Foreskin fibroblast (primary cell): ENCODE measurements at places on chromosomes 13 and 19.

- no peak for DNase-seq
Observed at GRCh38 chr19:19107654-19108053, 30.6 kb downstream of the TMEM161A start.

GRCh38 chr13:40333226-40333625 is 333.2 kb downstream of the FOXO1 start:
- DNase-seq: no peak

DNA sequence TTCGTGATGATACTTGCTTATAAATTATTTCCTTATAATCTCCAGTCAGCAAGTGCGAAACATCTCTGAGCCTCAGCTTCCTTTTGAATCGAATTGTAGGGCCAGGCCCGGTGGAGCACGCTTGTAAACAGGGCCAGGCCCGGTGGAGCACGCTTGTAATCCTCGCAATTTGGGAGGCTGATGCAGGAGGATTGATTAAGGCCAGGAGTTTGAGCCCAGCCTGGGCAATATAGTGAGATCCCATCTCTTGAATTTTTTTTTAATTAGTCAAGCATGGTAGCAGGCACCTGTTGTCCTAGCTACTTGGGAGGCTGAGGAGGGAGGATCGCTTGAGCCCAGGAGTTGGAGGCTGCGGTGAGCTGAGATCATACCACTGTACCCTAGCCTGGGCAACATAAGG is 116.2 kb upstream of the MCF2L start:
- DNase-seq: no peak

DNA sequence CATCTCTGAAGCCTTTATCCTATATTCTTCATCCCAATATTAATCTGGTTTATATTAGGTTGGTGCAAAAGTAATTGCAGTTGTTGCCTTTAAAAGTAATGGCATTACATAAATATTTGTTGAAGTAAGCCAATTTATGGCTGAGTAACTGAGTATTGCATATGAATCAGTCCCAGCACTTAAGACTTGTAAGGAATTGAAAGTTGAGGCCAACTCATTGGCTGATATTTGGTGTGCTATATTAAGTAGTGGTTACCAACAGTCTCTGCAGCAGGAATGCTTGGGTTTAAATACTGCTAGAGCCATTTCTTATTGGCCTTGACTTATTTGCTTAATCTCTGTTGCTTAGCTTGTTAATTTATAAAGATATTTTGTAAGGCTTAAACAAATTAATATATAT is 460.7 kb downstream of the GPC6 start:
- no peak for DNase-seq

DNA sequence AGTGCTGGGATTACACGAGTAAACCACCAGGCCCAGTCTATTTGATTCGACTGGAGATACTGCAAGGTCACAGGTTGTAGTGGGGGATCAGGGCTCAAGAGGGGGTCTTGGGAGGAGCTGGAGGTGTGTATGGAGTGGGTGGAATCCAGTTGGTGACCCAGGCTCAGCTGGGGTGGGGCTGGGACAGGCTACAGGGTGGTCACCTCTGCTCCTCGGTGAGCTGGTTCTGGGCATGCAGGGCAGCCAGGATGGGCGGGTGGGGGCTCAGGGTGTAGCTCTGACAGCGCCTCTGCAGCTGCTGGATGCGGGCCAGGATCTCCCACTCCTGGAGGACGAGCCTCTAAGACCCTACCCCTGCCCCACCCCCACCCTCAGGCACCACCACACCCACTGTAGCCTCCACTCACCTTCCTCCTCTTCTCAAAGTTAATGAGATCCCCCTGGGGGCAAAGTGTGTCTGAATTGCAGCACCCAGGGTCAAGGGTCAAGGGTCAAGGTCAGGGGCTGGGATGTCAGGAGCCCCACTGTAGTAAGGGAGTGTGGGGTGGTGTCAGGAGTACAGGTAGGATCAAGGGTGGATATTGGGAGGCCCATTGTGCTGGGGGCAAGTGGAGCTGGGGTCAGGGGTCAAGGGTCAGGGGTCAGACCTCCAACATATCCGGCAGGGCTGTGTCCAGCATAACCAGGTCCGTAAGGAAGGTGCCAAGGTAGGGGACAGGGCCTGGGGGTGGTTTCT is 17.1 kb downstream of the RGL3 start:
- no peak for DNase-seq

- DNase-seq: no peak
Observed at GRCh38 chr19:28563964-28564921, 648.7 kb downstream of the UQCRFS1 start.

GRCh38 chr19:36265064-36265463 is 50.2 kb downstream of the ZNF146 start:
- no peak for DNase-seq

GRCh38 chr13:65275838-65276630 is 1954.1 kb downstream of the PCDH9 start:
- no peak for DNase-seq

- no peak for DNase-seq
Observed at GRCh38 chr13:92354583-92354982, 872.0 kb upstream of the GPC6 start.

- DNase-seq: no peak
Observed at GRCh38 chr13:35839806-35840205, 291.4 kb downstream of the DCLK1 start.

DNA sequence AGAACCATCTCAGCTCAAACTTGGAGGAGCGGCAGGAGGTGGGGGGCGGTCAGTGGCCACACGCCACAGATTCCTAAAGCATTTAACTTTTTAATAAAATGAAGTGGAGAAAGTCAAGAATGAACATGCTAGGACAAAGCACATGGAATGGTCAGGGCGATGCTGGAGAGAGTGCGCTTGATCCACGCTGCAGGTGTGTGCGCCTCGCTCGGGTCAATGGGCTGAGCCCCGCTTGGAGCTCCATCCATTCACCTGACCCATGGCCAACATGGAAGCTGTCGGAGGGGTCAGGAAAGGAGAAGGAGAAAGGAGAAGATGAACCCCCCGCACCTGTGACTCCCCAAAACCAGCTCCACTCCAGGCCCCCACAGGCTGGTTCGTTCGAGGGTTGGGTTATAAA is 41.8 kb downstream of the SUGP2 start:
- no peak for DNase-seq

GRCh38 chr13:45415112-45415511 is 3.1 kb downstream of the SLC25A30 start:
- no peak for DNase-seq

GRCh38 chr19:14542711-14543328 is 13.4 kb downstream of the TECR start:
- no peak for DNase-seq

- no peak for DNase-seq
Observed at GRCh38 chr13:65830411-65831205, 1399.5 kb downstream of the PCDH9 start.

GRCh38 chr13:47896546-47896945 is 104.5 kb downstream of the SUCLA2 start:
- DNase-seq: no peak

DNA sequence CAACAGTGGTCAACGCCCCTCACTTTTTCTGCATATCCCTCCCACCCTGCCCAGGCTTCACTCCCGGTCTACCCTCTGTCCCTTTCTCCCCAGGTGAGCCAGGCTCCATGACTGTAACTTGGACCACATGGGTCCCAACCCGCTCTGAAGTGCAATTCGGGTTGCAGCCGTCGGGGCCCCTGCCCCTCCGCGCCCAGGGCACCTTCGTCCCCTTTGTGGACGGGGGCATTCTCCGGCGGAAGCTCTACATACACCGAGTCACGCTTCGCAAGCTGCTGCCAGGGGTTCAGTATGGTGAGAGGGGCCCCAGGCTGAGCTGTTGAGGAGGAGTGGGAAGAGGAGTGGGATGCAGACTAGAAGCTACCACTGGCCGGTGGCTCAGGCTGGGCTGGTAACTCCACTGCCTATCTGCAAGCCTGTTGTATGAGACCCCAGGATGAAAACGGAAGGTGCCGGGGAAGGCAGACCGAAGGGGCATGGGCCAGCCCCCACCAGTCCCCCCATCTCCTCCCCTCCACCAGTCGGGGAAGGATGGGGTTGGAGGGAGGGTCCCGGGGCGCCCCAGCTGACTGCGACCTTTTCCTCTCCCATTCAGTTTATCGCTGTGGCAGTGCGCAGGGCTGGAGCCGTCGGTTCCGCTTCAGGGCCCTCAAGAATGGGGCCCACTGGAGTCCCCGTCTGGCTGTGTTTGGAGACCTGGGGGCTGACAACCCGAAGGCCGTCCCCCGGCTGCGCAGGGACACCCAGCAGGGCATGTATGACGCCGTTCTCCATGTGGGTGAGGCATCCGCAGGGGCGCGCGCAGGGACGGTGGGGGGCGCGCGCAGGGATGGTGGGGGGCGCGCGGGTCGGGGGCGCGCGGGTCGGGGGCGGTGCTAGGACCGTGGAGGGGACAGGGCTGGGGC is 14.4 kb downstream of the ACP7 start:
- no peak for DNase-seq

GRCh38 chr13:43432958-43433357 is 353.8 kb downstream of the ENOX1 start:
- DNase-seq: peak; percentile 8

GRCh38 chr19:3580156-3580934 is 4.9 kb upstream of the GIPC3 start:
- peak; percentile 95 for DNase-seq

DNA sequence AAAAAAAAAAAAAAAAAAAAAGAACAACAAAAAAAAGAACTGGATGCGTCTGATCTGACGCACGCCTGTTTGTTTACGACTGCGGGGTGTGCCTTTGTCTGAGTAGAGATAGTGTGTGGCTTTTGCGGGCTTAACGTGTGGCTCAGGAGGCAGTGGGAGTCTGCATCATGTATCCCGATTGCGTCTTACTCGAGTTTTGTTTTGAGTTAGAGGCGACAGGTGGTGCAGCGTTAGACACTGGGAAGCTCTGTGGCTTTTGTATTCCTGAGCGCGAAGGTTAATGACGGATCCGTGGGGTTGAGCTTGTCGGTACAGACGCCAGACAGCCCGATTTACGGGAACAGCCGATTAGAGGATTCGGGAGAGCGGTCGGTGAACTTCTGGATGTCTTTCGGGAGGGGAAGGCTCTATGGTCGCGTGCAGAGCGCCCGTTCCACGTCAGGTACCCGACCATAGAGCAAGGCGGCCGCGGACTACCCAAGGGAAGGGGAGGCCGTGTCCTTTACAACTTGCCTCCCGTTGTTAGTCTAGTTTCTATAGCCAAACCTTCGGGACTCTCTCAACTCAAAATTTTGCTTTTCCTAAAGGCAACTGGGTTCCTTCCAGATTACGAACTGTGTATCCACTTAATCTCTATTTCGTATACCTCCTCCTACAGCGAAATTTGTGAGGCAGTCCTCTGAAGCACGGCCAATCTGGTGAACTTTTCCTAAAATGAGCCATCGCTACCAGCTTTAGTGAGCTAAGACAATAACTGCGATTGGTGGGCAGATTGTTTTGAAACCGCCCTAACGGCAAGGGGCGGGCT is 926 bp upstream of the HNRNPUL1 start:
- DNase-seq: peak; percentile 81

GRCh38 chr19:55443824-55444480 is 852 bp upstream of the SHISA7 start:
- no peak for DNase-seq

GRCh38 chr19:56106397-56106849 is 14.7 kb downstream of the ZNF787 start:
- DNase-seq: no peak

- DNase-seq: no peak
Observed at GRCh38 chr13:38577048-38577447, 109.8 kb upstream of the FREM2 start.

DNA sequence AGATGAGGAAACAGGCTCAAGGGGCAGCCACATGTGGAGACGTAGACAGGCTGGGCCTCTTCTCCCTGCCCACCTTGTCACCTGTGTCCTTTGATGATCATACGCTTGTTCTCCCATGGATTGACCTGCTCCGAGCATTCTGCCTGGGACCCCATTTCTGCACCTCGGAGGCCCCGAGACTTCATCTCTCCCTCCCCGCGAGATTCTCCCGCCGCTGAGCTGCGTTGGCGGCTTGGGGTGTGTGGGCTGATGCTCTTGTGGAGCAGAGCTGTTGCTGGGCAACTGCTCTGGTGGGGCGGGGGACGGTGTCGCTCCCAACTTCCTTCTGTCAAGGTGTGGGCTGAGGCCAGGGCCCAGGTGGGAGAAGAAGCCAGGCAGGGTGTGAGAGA is 22.1 kb downstream of the MAST3 start:
- DNase-seq: no peak

GRCh38 chr13:21328836-21329477 is 130.1 kb downstream of the ZDHHC20 start:
- no peak for DNase-seq

- peak; percentile 13 for DNase-seq
Observed at GRCh38 chr13:20401931-20402856, 123.5 kb downstream of the CRYL1 start.

GRCh38 chr19:54905803-54906511 is at the start of gene NCR1:
NCR1 (plus strand) TSS chr19:54906148; CDS start chr19:54906188, 40 bp downstream.
- DNase-seq: no peak

GRCh38 chr13:77345150-77345780 is 18.4 kb upstream of the MYCBP2 start:
- no peak for DNase-seq

- peak; percentile 58 for DNase-seq
Observed at GRCh38 chr19:50722201-50723013, 757 bp upstream of the CLEC11A start.

DNA sequence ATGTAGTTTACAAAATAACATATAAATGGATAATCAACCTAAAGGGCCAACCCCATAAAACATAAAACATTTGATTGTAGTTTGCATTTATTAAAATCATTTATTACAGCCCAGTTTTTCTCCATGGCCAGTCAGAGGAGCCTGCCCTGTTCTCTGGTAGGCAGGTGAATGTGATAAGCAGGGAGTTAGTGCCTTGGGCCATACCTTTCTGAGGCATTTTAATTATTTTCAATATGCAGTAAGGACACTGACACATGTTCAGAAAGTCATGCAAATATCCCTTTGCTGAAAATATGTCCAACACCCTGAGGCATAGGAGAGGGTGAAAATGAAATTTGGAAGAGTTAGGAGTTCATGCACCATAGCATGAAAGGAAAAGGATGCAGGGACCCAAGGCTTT is 242.6 kb upstream of the EDNRB start:
- no peak for DNase-seq
